Endothelial cell of umbilical vein (primary cell): ENCODE measurements at places on chromosomes 1 and 21. TPM values are rescaled to one million over a fixed set of nuclear protein-coding genes. Genes with fewer than 3 reads are reported as not detected.
A peak's percentile ranks its signal among the peaks of the same experiment; 100 is the strongest.

DNA sequence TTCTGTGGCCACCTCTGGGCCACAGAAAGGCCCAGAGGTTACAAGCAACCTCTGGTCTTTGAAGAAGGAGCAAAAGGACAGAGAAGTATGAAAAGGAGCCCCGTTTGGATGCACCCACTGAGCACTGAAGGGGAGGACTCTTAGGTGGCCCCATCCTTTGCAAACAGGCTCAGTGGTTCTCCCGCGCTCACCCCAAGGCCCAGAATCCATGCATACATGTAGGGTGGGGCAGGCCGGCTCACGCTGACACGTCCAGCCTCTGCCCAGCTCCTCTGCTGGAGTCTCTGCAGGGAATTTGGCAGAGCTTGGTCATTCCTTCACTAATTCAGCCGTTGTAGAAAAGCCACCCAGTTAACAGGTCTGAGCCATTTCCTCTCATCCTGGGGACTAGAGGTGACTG is 61.3 kb upstream of the AJAP1 start:
- H3K4me3 ChIP-seq: no peak overlapping the region
- no peaks in the 10 kb centered on the region for H3K36me3 ChIP-seq
- no peaks in the 10 kb centered on the region for H3K27me3 ChIP-seq
- no peak overlapping the region for H3K27ac ChIP-seq
- DNase-seq: no peak

GRCh38 chr1:19294638-19295037 is 6.1 kb upstream of the AKR7A3 start:
- H3K4me3 ChIP-seq: no peak overlapping the region
- H3K27me3 ChIP-seq: no peaks in the 10 kb centered on the region
- no peaks in the 10 kb centered on the region for H3K36me3 ChIP-seq
- H3K4me1 ChIP-seq: no peaks in the 10 kb centered on the region
- no peak overlapping the region for H3K27ac ChIP-seq

DNA sequence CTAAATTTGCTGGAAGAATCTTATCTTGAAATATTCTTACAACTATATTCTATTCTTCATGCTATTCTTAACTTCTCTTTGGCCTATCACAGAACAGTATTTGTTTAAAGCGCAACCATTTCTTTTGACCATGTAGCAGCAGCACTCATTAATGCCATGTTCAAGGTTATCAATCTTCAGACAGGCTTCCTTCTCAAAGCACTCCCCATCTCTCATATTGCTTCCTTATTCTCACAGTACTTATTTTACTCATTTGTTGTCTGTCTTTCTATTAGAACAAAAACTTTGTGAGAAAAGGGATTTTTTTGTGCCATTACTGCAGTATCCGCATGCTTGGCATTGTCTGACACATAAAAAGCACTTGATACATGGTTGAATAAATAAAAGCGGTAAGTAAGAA is 89.7 kb downstream of the ATP1B1 start:
- no peak overlapping the region for H3K4me3 ChIP-seq
- peak; percentile 51 for DNase-seq
- no peaks in the 10 kb centered on the region for H3K4me1 ChIP-seq
- H3K36me3 ChIP-seq: no peaks in the 10 kb centered on the region
- H3K27ac ChIP-seq: no peak overlapping the region

The LCE1A gene
- not detected in 2 replicates for total RNA-seq
